ENCODE measurements at places on chromosomes 12 and 14.

DNA sequence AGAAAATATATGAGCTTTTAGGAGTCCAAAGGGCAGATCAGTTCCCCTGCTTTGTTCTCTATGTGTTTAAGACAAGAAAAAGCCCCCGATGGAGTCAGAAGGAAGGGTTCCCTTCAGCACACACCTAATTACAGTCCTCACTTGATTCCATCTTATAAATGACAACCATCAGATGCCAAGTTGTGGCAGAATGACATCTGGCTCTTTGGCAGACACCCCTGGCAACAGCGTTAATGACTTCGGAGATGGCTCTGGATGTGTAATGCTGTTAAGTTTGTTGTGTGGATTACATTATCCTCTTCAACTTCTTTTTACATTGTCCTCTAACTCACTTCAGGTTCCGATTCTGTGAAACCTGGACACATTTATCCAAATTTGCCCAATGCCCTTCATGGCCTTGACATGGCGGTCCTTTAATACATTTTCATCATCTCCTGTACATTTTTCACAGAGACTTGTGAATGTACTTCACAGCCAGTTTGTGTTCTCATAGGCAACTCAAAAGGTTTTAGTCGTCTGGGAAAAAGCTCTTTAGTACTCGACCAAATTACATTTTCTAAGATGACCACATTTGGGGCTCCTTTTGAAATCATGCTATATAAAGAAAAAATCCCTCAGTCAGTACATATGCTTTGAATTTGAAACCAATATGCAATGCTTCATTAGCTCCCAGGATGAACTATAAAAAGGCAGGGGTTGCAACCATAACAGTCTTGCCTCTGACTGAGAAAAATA, 667.8 kb downstream of the NOVA1 start:
- no peak for DNase-seq

DNA sequence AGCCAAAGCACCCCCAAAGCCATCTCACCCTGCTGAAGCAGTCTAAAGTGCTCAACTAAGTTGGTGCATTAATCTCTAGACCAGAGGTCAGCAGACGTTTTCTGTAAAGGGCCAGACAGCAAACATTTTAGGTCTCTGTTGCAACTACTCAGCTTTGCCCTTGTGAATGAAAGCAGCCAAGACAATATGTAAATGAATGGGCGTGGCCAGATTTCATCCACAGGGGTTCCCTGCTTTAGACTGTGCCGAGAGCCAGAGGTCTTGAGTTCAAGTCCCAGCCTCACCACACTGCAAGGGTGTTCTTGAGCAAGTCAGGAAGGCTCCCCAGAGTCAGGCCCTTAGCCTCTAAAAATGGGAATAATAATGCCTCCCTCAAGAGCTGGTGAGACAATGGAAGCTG, 166.2 kb downstream of the CHST11 start:
- no peak for DNase-seq

GRCh38 chr12:13161172-13161571, 35.4 kb upstream of the EMP1 start:
- no peak for DNase-seq

GRCh38 chr14:69316449-69317101, 56.6 kb downstream of the GALNT16 start:
- peak; percentile 10 for DNase-seq

DNA sequence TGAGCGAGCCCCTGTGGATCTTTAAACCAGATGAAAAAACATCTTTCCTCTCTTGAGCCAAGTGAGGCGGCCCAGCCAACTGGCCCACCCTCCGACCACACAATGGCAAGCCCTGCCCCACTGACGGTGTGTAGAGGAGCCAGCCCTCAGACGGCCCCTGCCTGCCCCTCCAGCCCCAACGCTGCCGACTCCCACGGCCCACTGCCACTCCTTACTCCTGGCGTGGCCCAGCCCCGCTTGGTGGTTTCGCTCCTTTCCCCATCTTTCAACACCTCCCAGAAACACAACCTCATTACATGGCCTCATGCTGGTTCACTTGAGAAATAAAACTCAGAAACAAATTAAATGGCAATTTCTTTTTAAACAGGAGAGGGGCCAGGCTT, 80.6 kb upstream of the DICER1 start:
- DNase-seq, result no peak

DNA sequence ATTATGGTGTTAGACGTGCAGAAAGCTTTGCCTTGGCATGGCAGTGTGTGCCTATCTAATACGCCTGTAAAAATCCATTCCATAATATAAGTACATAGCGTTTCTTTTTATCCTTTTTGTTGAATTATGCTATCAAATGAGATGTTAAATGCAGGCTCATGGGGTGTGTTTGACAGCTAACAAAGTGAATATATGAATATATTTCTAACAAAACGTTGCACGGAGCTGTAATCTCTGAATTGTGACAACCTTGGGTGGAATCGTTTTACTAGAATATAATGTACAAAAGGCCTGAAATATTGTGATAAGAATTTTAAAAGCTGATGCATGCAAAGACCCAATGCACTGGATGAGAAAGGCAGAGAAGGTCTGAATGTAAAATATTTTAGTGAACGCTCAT, 763.7 kb upstream of the TMEM132C start:
- no peak for DNase-seq

GRCh38 chr14:29654901-29655550, 272.6 kb downstream of the PRKD1 start:
- no peak for DNase-seq

DNA sequence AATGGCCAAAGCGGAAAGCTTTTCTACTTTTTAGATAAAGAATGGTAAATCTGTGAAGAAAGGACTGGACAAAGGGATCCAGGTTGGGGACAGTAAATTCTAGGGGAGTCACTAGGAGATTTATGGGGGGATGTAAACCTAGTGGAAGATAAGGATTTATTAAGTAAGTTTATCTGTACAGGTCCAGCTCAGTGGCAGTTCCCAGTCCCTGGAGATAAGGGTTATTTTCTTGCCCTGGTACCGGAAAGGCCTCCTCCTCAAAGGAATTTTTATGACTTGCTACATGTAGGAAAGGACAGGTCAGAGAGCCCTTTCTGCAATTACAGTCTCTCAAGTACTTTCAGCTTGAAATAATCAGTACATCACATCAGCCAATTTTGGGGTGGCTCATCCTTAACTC, 72.6 kb upstream of the BICD1 start:
- no peak for DNase-seq

DNA sequence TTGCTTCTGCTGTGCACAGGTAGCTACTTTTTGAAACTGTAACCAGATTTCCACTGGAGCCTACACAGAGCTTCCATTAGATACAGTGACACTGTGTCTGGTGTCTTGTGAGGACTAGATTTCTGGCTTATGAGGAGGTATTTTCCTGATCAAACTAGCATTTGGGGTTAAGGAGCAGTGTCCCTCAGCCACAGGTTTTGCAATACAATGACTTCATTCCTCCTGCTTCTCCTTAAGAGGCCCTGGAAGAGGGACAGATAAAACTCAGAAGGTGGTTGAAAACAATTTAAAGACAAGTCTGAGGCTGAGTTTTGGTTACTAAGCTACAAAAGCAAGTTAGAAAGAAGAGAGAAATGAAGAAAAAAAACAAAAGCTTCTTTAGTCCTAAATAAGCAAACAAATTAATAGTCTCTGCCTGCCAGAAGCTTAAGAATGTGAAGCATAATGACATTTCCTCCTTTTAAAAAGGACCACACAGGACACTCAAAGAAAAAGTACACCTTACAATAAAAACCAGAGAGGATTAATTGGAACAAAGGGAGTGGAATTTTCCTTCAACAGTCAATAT, 53.0 kb downstream of the PKP2 start:
- DNase-seq, result no peak

GRCh38 chr14:94536836-94537235, 24.4 kb upstream of the SERPINA4 start:
- no peak for DNase-seq

- DNase-seq, result no peak
These were observed 85.4 kb downstream of the PHETA1 start for GRCh38 chr12:111283521-111283920.

GRCh38 chr14:77547512-77548180, 49.0 kb upstream of the ISM2 start:
- DNase-seq, result no peak

All from activated CD8-positive, alpha-beta memory T cell treated with anti-CD3 and anti-CD28 coated beads, Interleukin-2, amount 50 U/mL, for 48 hours (primary cell).